ENCODE measurements at places on chromosomes 1 and 21.

DNA sequence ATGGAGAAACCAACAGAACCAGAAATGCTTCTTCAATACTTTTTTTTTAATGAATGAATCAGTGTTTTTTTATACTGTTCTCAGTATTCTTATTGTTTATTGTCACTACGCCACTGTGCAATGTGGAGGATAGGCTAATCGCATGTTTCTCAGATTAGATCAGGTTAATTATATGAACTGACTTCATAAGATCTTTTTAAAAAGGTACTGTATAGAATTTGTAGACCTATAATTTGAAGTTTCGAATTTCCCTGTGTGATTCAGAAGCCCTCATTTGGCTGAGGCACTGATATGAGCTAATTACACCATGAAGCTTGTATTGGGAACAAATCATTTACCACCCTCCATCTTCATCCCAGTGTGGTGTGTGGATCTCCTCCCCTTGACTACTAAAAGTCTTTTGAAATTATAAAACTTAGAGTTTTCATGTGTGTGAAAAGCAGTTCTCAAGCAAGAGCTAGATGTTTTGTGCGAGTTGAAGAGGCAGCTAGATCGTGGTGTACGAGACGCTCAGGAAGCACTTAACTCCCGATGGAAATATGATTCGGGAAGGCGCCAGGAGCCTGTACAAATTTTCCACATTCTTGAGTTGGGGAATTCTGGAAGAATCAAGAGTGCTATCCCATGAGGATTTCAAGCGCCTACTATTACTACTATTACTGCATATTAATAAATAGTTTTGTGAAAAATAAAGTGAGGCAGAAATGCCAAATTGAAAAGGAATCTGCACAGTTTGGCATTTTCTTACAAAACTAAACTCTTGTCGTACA, 52.1 kb upstream of the KCNE2 start:
- no peak overlapping the region for H3K4me3 ChIP-seq
- H3K36me3 ChIP-seq, result no peaks in the 10 kb centered on the region
- peak overlapping the region; percentile 33 for H3K27ac ChIP-seq
- H3K4me1 ChIP-seq, result peaks cover 11% of the 10 kb centered on the region
- H3K27me3 ChIP-seq, result no peaks in the 10 kb centered on the region

DNA sequence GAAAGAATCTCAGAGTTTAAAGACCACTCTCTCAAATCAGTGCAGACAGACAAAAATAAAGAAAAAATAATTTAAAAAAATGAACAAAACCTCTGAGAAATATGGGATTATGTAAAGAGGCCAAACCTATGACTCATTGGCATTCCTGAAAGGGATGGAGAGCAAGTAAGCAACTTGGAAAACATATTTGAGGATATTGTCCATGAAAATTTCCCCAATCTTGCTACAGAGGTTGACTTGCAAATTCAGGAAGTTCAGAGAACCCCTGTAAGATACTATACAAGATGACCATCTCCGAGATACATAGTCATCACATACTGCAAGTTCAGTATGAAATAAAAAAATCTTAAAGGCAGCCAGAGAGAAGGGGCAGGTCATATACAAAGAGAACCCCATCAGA, 43.7 kb upstream of the IVNS1ABP start:
- no peaks in the 10 kb centered on the region for H3K4me1 ChIP-seq
- DNase-seq, result no peak
- H3K36me3 ChIP-seq, result no peaks in the 10 kb centered on the region
- H3K27ac ChIP-seq, result no peak overlapping the region
- H3K27me3 ChIP-seq, result no peaks in the 10 kb centered on the region
- H3K4me3 ChIP-seq, result no peak overlapping the region

- no peak overlapping the region for H3K4me3 ChIP-seq
- H3K27ac ChIP-seq, result no peak overlapping the region
- no peaks in the 10 kb centered on the region for H3K27me3 ChIP-seq
- H3K36me3 ChIP-seq, result peaks cover 11% of the 10 kb centered on the region
- H3K4me1 ChIP-seq, result peaks cover 29% of the 10 kb centered on the region
- no peak for DNase-seq
Measured at GRCh38 chr1:115286431-115287205, 51.4 kb downstream of the NGF start.

GRCh38 chr21:38729754-38730379, 75.9 kb upstream of the ETS2 start:
- peak overlapping the region; percentile 27 for H3K27ac ChIP-seq
- no peaks in the 10 kb centered on the region for H3K27me3 ChIP-seq
- H3K36me3 ChIP-seq, result no peaks in the 10 kb centered on the region
- no peak overlapping the region for H3K4me3 ChIP-seq

DNA sequence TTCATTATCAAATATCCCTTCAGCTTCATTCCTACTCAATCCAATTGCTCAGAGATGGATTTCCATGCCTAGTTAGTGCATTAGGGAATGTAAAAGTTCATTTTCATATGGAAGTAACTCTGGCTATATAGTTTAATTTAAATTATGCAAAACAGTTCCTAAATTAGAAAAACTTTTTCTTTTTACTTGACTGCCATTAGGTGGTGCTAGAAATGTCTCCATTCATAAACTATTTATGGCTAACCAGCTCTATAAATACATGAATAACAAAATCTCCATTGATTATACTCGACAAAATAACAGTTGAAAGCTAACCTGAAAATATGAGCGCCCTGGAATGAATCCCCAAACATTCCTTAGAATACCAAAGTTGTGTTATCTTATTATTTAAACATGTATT, 311.4 kb downstream of the USH2A start:
- DNase-seq, result no peak
- H3K36me3 ChIP-seq, result no peaks in the 10 kb centered on the region
- no peaks in the 10 kb centered on the region for H3K4me1 ChIP-seq
- no peak overlapping the region for H3K27ac ChIP-seq
- H3K27me3 ChIP-seq, result no peaks in the 10 kb centered on the region

DNA sequence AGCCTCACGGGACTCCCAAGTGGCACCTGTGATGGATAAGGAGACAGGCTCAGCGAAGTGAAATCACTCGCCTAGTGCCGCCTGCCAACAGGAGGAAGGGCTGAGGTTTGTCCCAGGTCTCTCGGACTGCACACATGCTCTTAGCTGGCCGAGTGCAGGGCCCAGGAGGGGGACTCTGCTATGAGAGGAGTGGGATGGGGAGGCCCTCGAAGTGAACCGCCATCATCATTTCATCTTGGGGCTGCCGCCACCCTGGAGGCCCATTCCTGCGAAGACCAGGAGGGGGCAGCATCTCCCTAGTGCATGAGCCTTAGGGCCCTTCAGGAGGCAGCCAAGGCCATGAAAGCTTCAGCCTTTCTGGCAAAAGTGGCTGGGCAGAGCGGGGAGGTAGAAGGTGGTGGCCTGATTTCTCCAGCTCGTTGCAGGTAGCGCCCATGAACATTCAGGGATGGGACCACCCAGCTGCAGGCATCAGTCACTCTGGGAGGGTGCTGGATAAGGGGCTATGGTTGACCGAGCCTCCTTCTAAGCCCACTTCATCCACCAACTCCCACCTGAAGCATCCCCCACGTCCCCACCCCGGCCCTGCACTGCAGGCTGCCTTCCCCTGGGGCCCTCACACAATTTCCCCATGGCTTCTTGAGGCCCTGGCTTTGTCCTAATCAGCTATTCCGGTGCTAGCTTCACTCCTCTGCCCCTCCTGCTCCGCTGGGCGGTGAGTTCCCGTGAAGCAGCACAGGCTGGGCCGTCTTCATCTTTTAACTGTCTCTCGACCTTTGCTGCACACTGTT, 17.2 kb upstream of the RASSF5 start:
- H3K4me3 ChIP-seq, result no peak overlapping the region
- peaks cover 9% of the 10 kb centered on the region for H3K4me1 ChIP-seq
- no peaks in the 10 kb centered on the region for H3K27me3 ChIP-seq
- peaks cover 27% of the 10 kb centered on the region for H3K36me3 ChIP-seq
- H3K27ac ChIP-seq, result no peak overlapping the region
- DNase-seq, result peak; percentile 78

- H3K27me3 ChIP-seq, result no peaks in the 10 kb centered on the region
- no peak overlapping the region for H3K4me3 ChIP-seq
- H3K27ac ChIP-seq, result no peak overlapping the region
Measured at GRCh38 chr1:1063261-1063944, 10.7 kb downstream of the RNF223 start.

DNA sequence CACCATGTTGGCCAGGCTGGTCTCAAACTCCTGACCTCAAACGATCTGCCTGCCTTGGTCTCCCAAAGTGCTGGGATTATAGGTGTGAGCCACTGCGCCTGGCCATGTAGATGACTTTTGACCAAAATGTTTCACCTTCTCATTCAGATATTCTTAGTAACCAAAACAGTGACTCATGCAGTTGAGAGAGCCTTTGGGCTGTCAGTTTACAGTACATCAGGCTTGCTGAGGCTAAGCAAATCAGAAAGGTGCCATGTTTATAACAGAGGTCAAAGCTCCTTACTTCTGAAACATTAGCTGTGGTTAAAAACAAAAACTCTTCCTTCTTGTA, 21.0 kb downstream of the CNIH4 start:
- no peak overlapping the region for H3K4me3 ChIP-seq
- H3K4me1 ChIP-seq, result peaks cover 22% of the 10 kb centered on the region
- H3K36me3 ChIP-seq, result peaks cover 72% of the 10 kb centered on the region
- DNase-seq, result no peak

GRCh38 chr21:44869781-44870747, 3.4 kb downstream of the PTTG1IP start:
- peaks cover 74% of the 10 kb centered on the region for H3K4me1 ChIP-seq
- peak overlapping the region; percentile 96 for H3K4me3 ChIP-seq
- H3K36me3 ChIP-seq, result peaks cover 4% of the 10 kb centered on the region

GRCh38 chr1:78006521-78006920, 1.8 kb downstream of the DNAJB4 start:
- no peaks in the 10 kb centered on the region for H3K36me3 ChIP-seq
- peak overlapping the region; percentile 78 for H3K4me3 ChIP-seq
- H3K27ac ChIP-seq, result peak overlapping the region; percentile 89
- H3K27me3 ChIP-seq, result no peaks in the 10 kb centered on the region
- H3K4me1 ChIP-seq, result peaks cover 30% of the 10 kb centered on the region
- DNase-seq, result no peak

GRCh38 chr1:84668185-84668584, 22.1 kb downstream of the SSX2IP start:
- no peaks in the 10 kb centered on the region for H3K4me1 ChIP-seq
- no peak for DNase-seq
- no peaks in the 10 kb centered on the region for H3K36me3 ChIP-seq
- no peak overlapping the region for H3K4me3 ChIP-seq

DNA sequence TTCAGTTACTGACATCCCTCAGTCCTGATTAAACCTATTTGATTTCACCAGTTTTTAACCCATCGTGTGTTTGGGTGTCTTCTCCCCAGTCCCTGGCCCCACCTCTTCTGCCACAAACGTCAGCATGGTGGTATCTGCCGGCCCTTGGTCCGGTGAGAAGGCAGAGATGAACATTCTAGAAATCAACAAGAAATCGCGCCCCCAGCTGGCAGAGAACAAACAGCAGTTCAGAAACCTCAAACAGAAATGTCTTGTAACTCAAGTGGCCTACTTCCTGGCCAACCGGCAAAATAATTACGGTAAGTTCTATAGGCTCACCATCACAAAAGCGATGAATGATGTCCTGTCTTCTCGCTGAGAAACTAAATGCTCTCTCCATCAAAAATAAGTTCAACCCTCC, 28.7 kb downstream of the NBPF3 start:
- no peak overlapping the region for H3K4me3 ChIP-seq
- H3K27me3 ChIP-seq, result no peaks in the 10 kb centered on the region
- H3K27ac ChIP-seq, result no peak overlapping the region

GRCh38 chr1:93805027-93805610, 73.9 kb downstream of the DNTTIP2 start:
- no peak for DNase-seq
- H3K27me3 ChIP-seq, result no peaks in the 10 kb centered on the region
- no peaks in the 10 kb centered on the region for H3K36me3 ChIP-seq
- H3K27ac ChIP-seq, result peak overlapping the region; percentile 4
- H3K4me1 ChIP-seq, result no peaks in the 10 kb centered on the region

DNA sequence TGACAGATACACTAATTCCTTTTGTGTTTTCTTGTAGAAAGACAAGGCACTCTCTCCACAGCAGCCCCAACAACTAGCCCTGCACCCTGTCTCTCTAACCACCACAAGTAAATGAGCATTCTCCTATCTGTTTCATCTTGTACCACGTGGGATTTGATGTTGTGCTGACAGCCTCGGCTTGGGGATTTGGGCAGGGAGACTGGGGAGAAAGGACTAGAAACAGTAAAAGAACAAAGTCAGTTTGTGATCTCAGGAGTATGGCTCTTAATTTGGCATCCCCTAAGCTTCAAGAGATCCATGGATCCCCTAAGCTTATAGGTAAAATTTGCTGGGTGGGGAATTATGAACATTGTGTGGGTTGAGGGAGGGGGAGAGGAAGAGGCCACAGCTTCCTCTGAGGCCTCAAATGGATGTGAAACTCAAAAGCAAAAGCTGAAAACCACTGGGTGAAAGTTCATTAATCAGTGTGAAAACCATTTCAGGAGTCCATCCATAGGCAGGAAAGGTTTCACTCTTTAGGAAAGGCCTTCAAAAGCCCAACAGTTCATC, 3.1 kb downstream of the C1orf162 start:
- no peak overlapping the region for H3K27ac ChIP-seq
- peaks cover 9% of the 10 kb centered on the region for H3K36me3 ChIP-seq
- DNase-seq, result no peak
- H3K4me1 ChIP-seq, result peaks cover 18% of the 10 kb centered on the region

GRCh38 chr1:228337031-228337564, 69.5 kb downstream of the TRIM11 start:
- no peak overlapping the region for H3K27ac ChIP-seq
- H3K27me3 ChIP-seq, result no peaks in the 10 kb centered on the region
- DNase-seq, result peak; percentile 5
- no peaks in the 10 kb centered on the region for H3K36me3 ChIP-seq
- no peaks in the 10 kb centered on the region for H3K4me1 ChIP-seq

GRCh38 chr1:1326075-1326605, 1.5 kb downstream of the CPTP start:
- peaks cover 20% of the 10 kb centered on the region for H3K36me3 ChIP-seq
- H3K4me1 ChIP-seq, result peaks cover 44% of the 10 kb centered on the region
